ENCODE measurements at places on chromosomes 3 and 15.
A peak's percentile ranks its signal among the peaks of the same experiment; 100 is the strongest.

DNA sequence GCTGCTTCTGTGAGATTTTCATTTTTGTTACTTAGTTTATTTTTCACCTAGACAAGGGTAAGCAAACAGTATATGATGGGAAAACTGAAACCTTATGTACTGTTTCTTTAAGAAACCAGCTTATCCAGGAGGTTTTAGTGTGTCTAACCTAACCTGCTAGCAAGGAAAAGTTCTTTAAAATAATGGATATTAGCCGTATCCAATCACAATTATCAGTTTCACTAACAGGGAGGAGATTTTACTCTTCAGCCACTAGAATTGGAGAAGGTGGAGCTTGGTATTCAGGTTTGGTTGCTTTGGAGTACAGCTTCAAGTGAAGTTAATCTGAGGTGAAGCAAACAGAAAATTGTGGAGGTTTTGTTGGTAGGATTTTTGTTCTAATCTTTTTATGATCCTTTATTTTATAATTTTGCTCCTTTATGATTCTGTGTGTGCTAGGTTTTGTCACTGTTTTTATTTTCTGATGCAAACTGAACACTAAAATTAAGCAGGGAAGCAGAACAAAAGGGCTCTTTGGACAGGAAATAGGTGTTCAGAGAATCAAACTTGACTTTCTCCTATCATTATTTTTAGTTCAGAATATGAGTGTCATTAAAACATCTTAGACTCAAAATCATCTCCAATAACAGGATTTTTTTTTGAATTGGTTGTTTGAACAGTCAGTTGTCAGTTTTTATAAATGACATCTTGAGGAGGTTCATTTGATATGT lies 13.0 kb downstream of the ZFAND6 start:
- peak; percentile 92 for DNase-seq

- no peak for DNase-seq
Observed at GRCh38 chr3:150264561-150265279, 143.4 kb upstream of the TSC22D2 start.

DNA sequence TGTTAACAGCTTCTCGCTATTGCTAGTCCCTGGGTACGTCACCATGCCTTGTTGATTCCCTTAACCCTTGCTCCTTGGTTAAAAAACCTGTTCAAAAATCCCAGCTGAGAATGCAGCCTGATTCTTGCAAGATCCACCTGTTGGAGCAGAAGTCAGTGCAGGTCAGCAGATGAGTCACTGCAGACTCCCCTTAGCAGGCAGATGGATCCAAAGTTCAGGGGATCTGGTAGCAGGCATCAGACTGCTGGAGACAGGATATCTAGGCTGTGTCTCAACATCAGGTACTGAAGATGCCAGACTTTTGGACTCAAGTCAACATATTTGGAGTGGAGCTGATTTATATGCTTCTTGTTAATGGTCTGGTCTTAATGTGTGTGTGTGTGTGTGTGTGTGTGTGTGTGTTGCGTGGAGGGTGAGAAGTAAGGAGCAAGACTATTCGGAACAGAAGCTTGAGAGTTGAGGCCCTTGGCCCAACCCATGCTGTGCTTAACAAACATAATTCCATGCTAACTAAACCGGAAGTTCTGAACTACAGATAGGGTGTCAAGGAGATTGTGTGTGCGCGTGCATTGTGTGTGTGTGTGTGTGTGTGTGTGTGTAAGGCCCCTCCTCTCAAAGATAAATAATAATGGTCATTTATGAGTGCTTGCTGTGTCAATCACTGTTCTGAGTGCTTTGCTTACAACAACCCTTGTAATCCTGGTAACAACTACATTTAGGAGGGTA lies 1.0 kb upstream of the C3orf52 start:
- DNase-seq = no peak

DNA sequence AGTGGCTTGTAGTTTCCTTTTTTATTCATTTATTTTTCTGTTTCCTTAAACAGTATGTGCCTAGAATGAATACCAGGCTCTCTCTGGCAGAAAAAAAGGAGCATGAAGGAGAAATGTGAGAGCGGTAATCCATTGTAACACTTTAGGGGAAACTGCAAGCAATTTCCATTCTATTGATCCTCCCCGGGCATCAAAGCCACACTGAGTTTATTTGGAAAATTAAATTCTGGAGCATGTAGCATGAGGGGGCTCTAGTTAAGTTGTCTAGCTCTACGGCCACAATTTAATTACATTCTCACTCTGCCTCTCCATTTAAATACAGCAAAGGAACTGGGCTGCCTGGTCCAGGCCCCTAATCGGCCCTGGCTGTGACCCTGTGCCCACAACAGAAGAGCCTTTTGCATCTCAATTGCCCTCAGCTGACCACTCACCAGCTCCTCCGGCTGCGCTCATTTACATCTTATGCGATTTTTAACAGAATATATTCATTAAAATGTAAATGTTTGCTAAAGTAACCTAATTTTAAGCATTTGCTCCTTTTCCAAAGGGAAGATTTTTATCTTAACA lies 72.9 kb downstream of the MEGF11 start:
- DNase-seq = no peak

DNA sequence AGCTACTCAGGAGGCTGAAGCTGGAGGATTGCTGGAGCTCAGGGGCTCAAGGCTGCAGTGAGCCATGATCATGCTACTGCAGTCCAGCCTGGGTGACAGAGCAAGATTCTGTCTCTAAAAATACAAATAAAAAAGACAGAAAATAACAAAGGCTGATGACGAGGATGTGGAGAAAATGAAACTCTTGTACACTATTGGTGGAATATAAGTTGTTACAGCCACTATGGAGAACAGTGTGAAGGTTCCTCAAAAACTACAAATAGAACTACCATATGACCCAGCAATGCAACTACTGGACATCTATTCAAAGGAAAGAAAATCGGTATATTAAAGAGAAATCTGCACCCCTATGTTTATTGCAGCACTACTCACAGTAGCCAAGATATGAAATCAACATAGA lies 526.7 kb upstream of the NAALADL2 start:
- no peak for DNase-seq

GRCh38 chr3:155070316-155070715 lies 9.8 kb upstream of the MME start:
- DNase-seq = no peak
